ENCODE measurements at places on chromosomes 3 and 15. TPM values are rescaled to one million over a fixed set of nuclear protein-coding genes. Genes with fewer than 3 reads are reported as not detected.
A peak's percentile ranks its signal among the peaks of the same experiment; 100 is the strongest.

Gene TEX55
- not detected for total RNA-seq

Gene TXNRD3
- 17.2 TPM for total RNA-seq

Gene MYO5C
- 28.2 TPM for total RNA-seq

Gene GRM2
- 0.21 TPM for total RNA-seq

Gene FBLN2
- total RNA-seq, result 0.44 TPM

DNA sequence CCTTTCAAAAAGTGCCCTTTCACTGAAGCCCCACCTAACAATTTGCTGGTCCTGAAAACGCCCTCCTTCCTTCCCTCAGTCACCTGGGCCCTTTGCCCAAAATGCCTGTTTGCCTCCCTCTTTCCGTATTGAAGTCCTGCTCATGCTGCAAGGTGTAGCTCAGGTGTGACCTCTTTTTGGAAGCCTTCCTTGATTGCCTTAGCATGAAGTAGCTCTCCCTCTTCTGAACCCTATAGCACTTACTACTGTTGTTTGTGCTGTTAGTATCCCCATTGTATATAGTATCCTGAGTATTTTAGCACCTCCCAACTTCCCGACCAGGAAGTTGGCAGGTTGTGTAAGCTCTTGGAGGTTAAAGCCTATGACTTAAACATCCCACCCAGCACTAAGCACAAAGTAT lies 1.7 kb downstream of the PLS1 start:
- no peak for DNase-seq

DNA sequence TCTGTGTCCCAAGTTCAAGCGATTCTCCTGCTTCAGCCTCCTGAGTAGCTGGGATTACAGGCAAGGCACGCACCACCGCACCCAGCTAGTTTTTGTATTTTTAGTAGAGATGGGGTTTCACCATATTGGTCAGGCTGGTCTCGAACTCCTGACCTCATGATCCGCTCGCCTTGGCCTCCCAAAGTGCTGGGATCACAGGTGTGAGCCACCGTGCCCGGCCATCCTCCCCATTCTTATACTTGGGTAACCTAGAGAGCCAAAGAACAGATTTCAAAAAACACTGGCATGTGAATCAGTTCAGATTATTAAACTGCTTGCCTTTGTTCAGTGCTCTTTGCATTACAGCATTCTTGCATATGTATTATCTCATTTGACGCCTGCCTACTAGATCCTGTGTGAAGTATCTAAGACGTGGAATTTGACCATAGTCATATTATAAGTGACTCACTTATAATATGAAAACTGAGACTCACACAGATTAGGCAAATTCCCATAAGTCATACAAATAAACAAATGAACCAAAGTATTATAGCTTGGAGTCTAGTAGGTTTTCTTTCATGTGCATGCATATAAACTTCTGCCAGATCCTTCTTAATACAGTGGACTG lies 123.5 kb downstream of the UNC13C start:
- DNase-seq, result no peak

- DNase-seq, result peak; percentile 77
Measured at GRCh38 chr3:152258448-152259393, 10.0 kb upstream of the MBNL1 start.

DNA sequence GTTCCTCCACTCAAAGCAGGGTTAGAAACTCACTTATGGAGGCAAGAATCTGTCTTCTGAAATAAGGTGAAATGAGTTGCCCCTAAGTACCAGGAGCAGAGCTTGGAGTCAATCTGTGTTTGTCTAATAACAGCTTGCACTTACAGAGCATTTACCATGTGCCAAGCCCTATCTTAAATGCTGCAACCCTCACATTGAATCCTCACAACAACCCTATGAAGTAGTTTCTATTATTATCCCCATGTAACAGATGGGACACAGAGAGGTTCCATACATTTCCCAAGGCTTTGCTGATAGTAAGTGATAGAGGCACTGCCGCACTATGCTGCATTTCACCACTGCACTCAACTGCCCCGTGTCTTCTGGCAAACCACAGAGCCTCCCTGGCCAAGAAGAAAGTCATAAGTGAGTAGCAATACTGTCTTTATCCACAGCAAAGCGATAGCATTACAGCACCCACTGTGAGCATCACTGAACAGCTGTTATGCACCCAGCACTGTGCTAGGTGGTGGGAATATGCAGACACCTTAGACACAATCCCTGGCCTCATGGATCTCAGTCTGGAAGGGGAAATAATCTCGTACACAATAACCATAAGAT lies 141.5 kb downstream of the SSR3 start:
- no peak for DNase-seq

DNA sequence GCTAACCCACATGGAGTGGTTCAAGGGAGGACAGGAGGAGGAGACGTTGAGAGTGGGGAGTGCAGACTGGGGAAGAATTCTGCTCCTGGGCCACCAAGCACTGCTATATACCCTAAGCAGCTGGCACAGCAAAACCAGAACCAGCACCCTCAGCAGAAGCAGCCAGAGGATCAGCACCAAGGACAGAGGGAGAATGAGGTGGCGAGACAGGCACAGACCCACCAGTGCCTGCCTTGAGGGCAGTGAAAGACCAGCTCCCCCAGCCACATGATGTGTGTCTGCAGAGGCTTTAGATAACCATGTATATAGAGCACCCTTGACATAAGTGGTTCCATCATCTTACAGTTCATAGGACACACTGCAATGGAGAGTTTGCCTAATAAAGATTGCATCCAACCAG lies 319.0 kb downstream of the GABRB3 start:
- DNase-seq, result no peak

DNA sequence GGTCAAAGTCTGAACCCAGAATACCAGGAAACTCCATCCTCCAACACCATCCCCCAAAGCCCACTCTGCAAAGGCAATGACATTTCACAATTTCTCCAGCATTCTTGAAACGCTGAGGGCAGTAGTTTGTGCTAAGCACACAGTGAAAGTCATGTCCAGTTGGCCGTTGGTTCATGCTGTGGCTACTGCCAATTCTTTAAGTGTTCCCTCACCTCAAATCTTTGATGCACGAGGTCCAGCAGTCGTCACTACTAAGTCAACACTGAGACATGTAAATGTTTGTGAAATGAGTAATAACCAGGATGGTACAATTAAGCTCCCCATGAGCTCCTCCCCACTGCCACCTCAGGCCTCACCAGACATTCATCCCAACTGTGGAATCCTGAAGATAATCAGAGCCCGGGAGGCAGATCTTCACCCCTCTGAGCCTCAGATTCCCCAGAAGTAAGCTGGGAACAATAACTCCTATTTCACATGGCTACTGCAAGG lies 7.0 kb downstream of the SUCLG2 start:
- peak; percentile 92 for DNase-seq

GRCh38 chr3:169241991-169242707 lies 421.4 kb downstream of the MECOM start:
- DNase-seq, result no peak

- DNase-seq, result no peak
Measured at GRCh38 chr15:59401824-59402569, 29.3 kb upstream of the MYO1E start.

DNA sequence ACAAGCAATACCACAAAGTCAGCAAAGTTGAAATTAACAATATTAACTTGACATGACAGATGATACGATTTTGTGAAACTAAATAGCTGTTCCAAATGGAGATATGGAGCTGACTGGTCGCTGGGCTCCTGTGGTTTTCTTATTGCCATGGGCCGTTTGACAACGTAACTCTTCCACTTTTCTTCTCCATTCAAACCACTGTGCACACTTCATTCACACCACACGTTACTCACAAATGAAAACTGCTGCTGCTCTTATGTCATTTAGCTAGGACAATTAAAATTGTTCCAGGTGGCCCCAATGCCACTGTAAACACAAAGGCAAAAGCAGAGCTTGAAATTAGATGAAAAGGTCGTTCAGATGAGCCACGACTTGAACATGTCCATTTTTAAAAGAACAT lies 94.0 kb upstream of the VGLL4 start:
- no peak for DNase-seq

DNA sequence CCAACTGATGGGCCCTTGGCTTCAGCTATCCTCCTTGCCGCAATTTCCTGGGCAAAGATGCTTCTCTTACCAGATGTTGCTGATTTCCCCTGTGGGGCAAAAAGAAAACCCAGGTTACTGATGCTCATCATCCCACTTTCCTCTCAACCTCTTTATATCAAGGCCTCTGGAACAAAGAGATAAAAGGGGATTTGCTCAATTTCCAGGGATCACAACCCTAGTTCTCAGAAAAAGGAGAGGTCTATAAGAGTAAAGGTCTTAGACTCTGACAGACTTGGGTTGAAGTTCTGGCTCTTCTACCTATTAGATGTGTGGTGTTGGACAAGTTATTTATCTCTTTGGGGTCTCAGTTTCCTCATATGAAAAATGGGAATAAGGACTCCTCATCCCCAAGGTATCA lies 8.5 kb downstream of the RPAP1 start:
- DNase-seq, result no peak

DNA sequence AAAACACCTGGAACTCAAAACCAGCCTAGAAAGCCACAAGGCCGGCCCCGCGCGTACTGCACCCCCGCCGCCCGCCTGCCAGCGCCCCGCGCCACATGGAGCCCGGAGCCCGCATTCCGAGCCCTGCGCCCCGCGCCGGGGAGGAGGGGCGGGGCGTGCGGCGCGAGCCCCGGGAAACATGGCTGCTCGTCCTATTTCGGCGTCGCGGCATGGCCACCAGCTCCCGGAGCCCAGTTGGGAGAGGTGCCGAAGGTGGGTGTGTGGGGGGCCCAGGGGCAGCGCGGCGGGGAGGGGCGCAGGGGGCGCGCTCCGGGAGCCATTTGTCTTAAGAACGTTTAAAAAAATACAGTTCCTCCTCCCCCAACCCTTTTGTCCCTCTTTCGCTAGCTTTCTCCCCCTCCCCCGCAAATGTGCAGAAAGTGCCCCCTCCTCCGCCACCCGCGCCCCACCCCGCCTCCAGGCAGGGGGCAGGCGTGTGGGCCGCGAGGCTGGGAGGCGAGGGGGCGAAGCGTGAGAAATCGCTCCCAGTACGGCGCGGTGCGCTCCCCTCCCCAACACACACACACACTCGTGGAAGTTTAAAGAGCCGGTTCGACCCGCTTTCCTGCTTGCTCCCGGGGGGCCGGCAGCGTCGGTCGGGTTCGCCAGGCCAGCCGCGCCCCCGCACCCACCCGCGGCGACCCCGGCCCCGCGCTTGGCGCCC lies 2.5 kb downstream of the ANP32A start:
- no peak for DNase-seq

- DNase-seq, result no peak
Measured at GRCh38 chr3:31288224-31288623, 244.5 kb upstream of the STT3B start.

DNA sequence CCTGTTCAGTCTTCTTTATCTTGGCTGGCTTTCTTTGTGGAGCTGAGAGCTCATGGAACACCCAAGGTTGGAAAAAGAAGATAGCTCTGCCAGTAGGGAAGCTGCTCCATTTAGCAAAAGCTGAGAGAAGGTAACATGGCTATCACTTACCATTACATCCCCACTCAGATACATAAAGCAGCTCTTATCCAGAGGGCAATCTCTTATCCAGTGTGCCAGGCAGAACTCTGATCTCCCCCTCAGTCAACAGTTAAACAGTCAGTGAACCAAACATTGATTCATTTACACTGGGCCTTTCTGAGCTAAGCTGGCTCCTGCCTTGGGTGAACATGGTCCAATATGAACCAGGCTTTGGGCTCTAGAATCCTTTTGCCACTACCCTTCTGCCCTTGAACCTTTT lies 624.2 kb downstream of the NTRK3 start:
- DNase-seq, result no peak

DNA sequence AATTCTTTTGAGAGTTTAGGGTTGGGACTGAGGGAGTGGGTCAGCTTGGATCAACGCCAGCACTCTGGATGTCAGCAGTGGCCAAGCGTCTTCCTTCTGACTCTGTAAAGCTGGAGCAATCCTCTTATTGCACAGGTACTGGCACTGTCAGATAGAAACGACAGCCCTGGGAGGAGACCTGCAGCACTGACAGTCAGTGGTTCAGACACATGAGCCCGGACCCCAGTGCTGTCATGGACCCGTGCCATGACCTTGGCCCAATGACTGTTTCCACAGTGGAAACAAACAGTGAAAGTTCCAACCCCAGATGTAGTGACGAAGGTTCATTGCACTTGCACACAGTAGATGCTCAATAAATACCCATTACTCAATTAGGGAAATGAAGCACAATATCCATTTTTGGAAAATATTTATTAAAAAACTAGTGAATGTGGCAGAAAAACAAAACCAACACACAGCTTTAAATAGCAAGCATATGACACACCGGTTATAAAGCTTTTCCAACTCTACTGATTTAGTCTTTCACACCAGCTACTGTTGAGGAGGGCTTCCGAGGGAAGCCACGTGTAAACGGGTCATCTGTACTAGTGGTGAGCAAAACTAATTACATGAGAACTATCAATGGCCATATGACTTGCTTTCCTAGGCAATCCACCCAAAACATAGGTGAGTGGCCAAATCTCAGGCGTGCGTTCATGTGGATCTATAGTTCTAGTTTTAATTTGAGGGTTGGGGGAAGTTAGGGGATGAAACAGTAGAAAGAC lies 22.1 kb downstream of the SIAH2 start:
- no peak for DNase-seq

- DNase-seq, result no peak
Measured at GRCh38 chr3:50642382-50642781, 25.4 kb downstream of the MAPKAPK3 start.

DNA sequence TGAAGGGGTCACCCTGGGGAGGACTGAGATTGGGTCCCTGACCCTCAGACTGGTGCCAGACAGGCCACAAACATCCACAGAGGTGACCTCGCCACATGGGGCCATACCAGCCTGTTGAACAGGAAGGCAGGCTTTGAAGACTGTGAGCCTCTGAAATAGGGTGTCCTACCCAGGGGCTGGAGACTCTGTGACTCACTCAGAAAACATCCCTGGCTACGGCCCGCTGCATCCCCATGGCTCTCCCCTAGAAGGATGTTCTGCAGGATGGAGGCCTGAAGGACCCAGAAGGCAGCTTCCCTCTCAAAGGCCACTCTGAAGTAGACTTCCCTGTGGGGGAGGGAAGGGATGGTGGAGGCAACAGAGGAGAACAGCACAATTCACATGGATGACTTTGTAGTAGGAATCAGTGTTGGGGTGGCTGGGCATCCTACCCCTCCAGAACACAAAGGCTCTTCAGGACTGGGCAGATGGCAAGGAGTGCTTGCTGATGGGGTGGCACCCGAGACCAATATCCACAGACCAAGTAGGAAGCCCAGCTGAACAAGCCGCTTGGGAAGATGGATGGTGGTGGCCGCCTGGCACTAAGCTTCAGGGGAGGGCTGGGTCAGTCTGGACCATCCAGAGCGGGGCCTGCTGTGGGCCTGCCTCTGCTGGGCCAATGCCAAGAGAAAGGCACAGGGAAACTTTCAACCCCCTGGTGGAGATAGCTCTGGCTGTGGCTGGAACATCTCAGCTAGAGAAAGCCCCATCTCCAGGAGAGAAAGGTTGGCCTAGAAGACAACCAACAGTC lies 37.6 kb upstream of the DUSP7 start:
- no peak for DNase-seq

GRCh38 chr3:197793247-197793646 lies 2.2 kb downstream of the LRCH3 start:
- no peak for DNase-seq
